ENCODE measurements at places on chromosomes 1 and 21.
A peak's percentile ranks its signal among the peaks of the same experiment; 100 is the strongest.

DNA sequence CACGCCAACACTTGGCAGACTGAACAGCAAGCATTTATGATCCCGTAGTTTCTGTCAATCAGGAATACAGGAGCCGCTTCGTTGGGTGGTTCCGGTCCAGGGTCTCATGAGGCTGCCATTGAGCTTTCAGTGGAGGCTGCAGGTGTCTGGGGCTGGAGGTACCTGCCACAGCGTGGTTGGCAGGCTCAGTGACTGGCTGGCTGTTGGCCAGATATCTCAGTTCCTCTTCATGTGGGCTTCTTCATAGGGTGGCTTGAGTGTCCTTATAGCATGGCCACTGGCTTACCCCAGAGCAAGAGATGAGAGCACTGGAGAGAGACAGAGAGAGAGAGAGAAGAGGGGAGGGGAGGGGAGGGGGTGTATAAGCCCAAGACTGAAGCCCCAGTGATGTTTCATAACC, 29.3 kb downstream of the PIK3CD start:
- no peak for DNase-seq

GRCh38 chr1:208767816-208768215, 523.6 kb upstream of the PLXNA2 start:
- no peak for DNase-seq

- no peak for DNase-seq
Observed at GRCh38 chr1:62426237-62426636, 10.6 kb upstream of the USP1 start.

GRCh38 chr1:92759361-92759760, 25.5 kb downstream of the EVI5 start:
- DNase-seq, result no peak

DNA sequence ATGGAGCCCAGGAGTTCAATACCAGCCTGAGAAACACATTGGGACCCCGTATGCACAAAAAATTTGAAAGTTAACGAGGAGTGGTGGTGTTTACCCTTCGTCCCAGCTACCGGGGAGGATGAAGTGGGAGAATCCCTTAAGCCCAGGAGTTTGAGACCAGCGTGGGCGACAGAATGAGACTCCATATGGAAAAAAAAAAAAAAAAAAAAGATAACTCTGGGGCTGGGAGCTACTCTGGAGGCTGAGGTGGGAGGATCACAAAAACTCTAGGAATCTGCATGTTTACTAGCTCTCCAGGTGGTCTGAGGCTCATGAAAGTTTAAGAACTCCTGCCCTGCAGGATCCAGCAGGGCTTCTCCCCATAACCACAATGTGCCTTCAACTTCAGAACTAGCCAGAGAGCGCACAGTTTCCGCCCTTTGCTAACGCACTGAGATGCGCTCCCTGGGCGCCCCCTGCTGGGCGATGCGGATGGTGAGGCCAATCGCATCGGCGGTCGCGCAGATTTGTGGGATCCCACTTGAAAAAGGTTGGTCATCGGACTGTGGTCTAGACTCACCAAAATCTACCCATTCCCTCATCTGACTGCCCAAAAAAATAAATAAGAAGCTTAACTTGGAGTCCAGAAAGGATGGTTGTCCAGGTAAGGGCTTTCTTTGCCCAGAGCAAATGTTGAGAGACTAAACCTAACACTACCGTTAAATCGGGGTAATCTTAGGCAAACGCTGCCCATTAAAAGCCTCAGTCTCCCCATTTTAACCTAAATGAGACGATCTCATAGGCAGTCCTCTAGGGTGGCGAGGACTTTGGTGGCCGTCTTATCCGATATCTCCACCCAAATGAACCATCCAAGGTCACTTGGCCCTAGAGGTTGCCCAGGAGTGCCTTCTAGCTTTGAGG, 8.8 kb downstream of the ZNF683 start:
- peak; percentile 84 for DNase-seq

GRCh38 chr1:235075048-235075776, 53.4 kb downstream of the TOMM20 start:
- peak; percentile 62 for DNase-seq

DNA sequence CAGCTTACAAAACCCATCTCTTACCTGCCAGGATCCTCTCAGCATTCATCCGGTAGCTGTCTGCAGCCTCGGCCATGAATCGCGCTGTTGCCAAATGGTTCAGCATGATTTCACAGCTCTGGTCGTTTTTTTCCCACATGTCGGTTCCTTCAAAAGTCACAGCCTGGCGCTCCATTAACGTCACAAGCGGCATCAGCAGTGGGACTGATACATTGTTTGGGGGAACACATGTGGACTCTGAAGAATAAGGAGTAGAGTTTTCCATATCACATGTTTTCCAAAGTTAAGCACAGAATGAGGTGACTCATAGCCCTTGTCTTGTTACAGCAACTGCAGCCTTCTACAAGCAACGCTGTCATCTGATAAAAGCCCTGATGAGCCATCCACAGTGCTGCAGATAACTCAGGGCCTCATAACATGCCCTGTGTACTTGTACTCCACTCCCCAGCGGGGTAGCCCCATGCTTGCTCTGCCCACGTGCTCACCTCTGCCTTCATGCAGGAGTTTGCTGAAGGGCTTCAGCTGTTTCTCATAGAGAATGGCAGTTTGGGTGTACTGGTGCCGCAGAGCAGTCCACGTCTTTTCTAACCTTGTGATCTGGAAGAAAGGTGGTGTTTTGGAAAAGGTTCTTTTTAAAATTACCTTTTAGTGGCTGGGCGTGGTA, 114.2 kb downstream of the BCAR3 start:
- no peak for DNase-seq

GRCh38 chr1:47940326-47940725, 56.9 kb downstream of the TRABD2B start:
- no peak for DNase-seq

DNA sequence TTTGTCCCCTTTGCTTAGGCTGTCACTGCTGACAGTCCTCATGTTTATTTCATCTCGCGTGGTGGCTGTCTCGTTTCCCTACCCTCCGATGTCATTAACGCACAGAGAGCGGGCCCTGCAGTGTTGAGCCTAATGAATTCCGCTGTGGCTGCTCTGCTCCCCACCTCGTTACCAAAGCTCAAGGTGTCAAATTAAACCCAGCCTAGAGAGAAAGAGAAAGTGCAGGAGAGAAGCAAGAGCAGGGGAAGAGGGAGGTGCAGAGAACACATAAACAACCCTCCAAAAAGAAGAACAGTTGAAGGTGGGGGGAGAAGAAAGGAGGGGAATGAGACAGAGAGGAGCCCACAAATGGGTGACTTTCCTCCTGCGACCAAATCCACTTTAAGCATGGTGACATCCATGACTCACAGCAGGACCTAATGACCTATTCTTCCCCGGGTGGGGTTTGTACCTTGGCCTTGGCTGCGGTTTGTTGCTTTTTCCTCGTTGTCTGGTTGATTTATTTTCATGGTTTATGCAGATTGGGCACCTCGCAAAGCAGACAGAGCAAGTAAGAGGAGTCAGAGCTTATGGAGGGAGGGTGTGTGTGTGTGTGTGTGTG, 92.5 kb downstream of the PBX1 start:
- DNase-seq, result no peak

DNA sequence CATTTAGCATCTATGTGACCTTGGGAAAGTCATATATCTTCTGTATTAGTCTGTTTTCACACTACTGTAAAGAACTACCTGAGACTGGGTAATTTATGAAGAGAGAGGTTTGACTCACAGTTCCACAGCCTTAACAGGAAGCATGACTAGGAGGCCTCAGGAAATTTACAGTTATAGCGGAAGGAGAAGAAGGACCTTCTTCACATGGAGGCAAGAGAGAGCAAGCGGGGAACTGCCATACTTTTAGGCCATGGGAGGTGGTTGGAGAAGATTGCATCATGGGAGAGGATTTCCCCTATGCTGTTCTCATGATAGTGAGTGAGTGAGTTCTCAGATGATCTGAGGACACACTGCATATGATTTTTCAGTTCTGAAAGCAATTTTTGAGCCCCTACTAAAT, 87.9 kb downstream of the CLEC20A start:
- no peak for DNase-seq

- no peak for DNase-seq
Observed at GRCh38 chr1:210743038-210743437, 390.9 kb downstream of the KCNH1 start.

GRCh38 chr1:44590475-44590874, 83.8 kb downstream of the TMEM53 start:
- DNase-seq, result no peak

DNA sequence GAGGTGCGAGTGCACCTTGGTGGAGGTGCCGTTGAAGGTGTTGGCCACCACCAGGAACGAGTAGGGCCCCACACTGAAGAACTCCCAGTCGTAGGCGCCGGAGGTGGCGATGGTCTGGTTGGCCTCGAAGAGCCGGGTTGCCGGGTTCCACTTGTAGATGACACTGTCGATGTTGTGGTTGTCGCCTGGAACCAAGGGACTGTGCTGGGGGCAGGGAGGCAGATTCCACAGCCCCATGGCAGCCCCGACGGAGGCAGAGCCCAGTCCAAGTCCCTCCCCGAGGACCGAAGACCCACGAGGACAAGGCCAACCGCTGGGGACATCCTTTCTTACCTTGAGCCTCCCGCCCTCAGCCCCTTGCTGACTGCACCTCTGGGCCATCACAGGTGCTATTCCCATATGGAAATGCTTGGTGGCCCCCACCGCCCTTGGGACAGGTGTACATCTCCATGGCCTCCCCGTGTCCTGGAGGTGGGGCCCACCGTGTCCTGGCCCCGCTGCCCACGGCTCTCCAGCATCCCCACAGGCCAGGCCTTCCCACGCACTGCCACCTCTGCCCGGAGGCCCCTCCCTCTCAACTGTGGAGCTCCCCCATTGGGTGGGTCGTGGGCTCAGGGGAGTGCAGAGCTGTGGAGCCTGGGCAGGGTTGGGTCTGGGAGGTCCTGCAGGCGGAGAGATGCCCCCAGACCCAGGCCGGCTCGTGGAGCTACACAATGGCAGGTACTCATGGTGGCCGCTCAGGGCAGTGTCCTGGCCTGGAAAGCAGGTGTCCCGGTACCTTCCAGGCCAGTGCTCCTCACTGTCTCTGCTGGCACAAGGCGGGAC, 17.9 kb downstream of the KRTAP10-1 start:
- no peak for DNase-seq

GRCh38 chr1:223106856-223107255, 36.2 kb downstream of the TLR5 start:
- no peak for DNase-seq

DNA sequence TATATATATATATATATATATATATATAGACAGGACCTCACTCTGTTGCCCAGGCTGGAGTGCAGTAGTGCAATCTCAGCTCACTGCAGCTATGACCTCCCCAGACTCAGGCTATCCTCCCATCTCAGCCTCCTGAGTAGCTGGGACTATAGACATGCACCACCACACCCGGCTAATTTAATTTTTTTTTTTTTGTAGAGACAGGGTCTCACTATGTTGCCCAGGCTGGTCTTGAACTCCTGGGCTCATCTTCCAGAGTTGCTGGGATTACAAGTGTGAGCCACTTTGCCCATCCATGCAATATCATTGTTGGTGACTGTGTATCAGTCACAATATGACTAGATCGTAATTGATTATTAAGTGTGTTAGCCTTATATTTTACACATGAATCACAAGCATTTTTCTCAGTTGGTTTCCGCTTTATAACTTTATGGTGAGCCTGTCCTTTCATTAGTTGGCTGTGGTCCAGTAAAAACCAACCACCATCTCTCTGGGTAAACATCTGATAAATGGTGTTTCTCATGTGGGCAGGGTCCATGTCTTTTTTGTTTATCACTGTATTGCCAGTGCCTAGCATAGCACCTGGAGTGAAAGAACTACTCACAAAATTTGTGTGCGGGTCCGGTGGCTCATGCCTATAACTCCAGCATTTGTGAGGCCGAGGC, 63.6 kb downstream of the MYOM3 start:
- no peak for DNase-seq

DNA sequence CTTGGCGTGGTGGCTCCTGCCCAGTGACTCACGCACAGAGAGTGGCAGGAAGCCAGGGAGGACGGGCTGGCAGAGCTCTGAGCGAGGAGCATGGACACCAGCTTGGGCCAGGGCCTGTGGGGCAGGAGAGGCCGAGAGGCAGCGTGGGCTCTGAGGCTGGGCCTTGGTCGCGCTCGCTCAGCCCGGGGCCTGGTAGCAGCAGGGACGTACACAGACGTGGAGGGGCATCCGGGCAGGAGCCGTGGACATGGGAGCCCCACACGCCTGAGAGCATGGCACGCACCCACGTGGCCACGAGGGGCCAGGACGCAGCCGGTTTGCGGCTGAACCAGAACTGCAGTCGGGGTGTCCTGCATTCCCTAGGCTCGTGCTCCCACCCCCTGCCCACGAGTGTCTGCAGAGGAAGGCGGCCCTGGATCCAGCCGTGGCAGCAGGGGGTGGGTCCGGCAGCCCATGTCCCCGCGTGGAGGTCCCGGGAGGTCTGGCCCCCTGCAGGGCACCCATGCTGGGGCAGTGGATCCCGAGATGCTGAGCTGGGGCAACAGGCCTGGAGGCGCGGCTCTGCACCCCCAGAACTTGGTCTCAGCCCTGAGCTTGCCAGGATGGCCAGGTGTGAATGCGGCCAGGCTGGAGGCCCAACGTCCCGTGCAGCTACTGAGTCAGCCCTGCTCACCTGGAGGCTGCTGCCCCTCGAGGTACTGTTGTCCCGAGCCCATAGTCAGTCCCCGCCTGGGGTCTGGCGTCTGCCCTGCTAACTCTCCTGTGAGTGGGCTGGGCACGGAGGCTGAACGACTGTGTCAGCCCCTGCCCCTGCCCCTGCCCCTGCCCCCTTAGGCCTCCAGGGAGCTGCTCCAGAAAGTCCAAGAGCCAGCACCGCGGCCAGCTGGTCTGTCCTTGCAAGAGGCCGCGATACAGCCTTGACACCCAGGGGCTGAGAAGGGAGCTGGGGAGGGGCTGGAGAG, 61.6 kb downstream of the SLX9 start:
- DNase-seq, result no peak

DNA sequence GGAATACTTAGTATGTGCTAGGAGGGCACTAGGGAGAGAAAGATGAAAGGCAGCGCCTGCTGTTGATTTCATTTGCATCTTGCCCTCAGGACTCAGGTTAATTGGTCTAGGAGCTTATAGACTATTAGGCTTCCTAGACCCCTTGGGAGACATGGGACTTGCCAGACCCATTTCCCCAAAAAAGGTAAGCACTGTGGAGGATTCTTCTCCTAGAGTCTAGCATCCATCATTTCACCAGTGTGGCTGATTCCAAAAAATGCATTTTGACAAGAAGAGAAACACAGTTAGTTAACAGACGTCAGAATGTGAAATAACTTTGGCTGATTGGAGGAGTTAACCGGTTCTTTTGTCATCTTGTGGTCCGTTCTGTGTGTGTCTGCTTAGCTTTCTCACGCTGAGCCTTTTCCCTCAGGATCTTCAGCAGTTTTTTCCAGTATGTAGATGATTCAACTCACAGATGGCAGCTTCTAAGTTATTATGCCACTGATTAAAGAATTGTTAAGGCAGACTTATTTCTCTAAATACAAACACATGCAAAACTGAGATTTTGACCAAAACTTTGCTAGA, 108.8 kb downstream of the KIF26B start:
- DNase-seq, result no peak

- DNase-seq, result no peak
Observed at GRCh38 chr1:3596663-3597598, 14.4 kb downstream of the MEGF6 start.

- DNase-seq, result no peak
Observed at GRCh38 chr1:65844296-65844695, 51.6 kb downstream of the PDE4B start.

GRCh38 chr1:25702101-25702775, 85.6 kb downstream of the MAN1C1 start:
- DNase-seq, result no peak

Measured in germinal center (tissue), 1 donor.